Activated CD4-positive, alpha-beta T cell treated with anti-CD3 and anti-CD28 coated beads, Interleukin-2, amount 10 ng/mL, durations not matched to agents 7 days and 5 days (primary cell): ENCODE measurements at places on chromosomes 6 and 20. TPM values are rescaled to one million over a fixed set of nuclear protein-coding genes. Genes with fewer than 3 reads are reported as not detected.

SNAP91 gene
- total RNA-seq = not detected

FNDC1 gene
- total RNA-seq = not detected

GJA10 gene
- total RNA-seq = not detected

PCED1A gene
- 23.9 TPM for total RNA-seq

VARS2 gene
- total RNA-seq = 40.2 TPM

SLC17A9 gene
- 12.6 TPM for total RNA-seq

KCNK5 gene
- total RNA-seq = 4.2 TPM

IER3 gene
- total RNA-seq = 30.5 TPM

SLC22A1 gene
- 0.25 TPM for total RNA-seq

ALDH8A1 gene
- 1.0 TPM for total RNA-seq

FAM83C gene
- not detected for total RNA-seq

TNXB gene
- 3.9 TPM for total RNA-seq

CST7 gene
- 26.7 TPM for total RNA-seq

DEFB132 gene
- not detected for total RNA-seq

FOXF2 gene
- total RNA-seq = not detected

NRSN2 gene
- total RNA-seq = 0.87 TPM
